ENCODE measurements at places on chromosomes 4 and X.

- DNase-seq, result peak; percentile 31
Observed at GRCh38 chrX:39616098-39616729, 481.5 kb downstream of the BCOR start.

GRCh38 chrX:130539721-130540321 is 138.0 kb downstream of the RBMX2 start:
- DNase-seq, result peak; percentile 13

GRCh38 chr4:48905363-48906015 is 1.1 kb downstream of the OCIAD2 start:
- no peak for DNase-seq

- no peak for DNase-seq
Observed at GRCh38 chrX:132716006-132716405, 227.2 kb upstream of the MBNL3 start.

- no peak for DNase-seq
Observed at GRCh38 chrX:17298564-17298963, 76.4 kb upstream of the NHS start.

DNA sequence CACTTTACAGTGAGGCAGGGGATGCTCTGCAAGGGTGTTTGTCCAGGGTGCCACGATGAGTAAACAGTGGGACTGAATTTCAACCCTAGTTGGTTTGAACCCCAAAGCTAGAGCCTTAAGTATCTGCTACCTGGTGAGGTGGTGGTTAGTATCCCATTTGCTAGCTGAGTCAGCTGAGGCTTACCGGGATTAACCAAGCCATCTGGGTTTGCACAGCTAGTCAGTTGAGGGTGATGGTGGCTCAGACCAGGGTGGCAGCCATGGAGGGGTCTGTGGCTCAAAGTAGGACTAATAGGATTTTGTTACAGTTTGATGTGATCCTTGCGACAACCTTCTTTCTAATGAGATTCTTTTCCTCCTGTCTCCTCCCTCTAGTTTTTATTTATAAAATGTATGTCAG is 1.9 kb downstream of the EVC start:
- no peak for DNase-seq

DNA sequence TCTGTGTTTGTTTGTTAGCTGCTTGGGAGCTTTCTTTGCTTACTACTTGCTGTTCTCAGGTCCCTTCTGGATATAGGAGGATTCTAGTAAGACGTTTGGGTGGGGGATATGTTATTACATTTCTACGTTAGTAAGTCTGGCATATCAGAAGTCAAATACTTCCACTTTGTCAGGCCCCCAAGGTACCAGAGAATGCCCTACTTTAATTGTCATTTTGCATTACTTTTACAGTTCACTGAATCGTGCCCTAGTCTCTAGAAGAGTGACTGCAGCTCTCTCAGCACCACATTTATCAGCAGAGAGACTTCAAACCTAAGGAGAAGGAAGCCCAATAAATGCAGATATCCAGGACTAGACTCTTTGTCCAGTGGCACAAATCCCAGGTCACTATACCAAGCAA is 54.4 kb downstream of the PCDH19 start:
- DNase-seq, result no peak

- DNase-seq, result no peak
Observed at GRCh38 chr4:146336410-146336807, 122.1 kb downstream of the REELD1 start.

GRCh38 chr4:185082561-185082960 is 60.5 kb upstream of the SLC25A4 start:
- DNase-seq, result no peak

- no peak for DNase-seq
Observed at GRCh38 chr4:114027596-114027995, 48.1 kb upstream of the ARSJ start.

DNA sequence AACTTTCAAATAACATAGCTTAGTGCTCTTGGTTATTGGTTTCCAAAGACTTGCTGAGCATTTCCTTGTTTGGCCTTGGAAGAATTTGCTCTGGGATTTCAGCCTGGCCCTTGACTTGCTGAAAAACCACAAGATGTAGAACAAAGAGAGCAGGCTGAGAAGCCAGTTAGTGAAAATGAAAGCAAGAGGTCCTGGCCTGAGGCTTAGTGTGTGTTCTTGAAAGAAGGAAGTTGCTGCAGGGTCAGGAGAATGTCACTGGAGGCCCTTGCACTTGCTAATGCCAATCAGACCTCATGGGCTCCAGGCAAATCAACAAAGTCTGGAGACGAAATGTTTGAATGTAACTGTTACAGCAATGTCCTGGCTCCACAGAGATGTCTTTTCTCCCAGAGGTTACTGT is 79.4 kb downstream of the SYNPO2 start:
- peak; percentile 81 for DNase-seq

DNA sequence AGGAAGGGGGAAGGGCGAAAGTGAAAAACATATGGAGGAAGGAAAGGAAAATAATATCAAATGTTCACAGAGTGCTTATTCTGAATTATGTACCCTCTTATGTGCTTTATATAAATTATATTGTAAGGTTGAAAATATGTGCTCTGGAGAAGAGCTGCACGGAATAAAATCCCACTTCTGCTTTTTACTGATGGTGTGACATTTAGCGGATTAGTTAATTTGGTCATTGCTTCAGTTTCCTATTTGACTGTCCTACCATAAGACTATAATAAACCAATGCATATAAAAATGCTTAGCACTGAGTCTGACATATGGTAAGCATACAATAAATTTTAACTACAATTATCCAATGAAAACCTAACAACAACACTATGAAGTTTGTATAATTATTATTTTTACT is 86.2 kb downstream of the NPFFR2 start:
- no peak for DNase-seq

GRCh38 chr4:101081695-101082369 is 265.5 kb downstream of the PPP3CA start:
- DNase-seq, result no peak

GRCh38 chr4:13922459-13922858 is 294.9 kb upstream of the BOD1L1 start:
- no peak for DNase-seq

DNA sequence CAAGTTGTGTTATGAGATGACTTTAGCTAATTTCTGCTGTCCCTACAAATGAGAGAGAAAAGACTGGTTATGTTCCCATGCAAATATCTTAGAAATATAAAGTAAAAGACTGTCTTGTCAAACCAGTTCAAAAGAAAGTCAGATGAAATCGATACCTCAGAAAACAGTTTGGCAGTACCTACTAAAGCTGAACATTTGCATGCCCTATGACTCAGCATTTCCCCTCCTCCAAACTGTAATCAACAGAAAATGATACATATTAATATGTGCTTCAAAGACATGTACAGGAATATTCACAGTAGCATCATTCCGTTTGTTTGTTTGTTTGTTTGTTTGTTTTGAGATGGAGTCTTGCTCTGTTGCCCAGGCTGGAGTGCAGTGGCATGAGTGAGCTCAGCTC is 90.3 kb downstream of the ARX start:
- DNase-seq, result no peak

DNA sequence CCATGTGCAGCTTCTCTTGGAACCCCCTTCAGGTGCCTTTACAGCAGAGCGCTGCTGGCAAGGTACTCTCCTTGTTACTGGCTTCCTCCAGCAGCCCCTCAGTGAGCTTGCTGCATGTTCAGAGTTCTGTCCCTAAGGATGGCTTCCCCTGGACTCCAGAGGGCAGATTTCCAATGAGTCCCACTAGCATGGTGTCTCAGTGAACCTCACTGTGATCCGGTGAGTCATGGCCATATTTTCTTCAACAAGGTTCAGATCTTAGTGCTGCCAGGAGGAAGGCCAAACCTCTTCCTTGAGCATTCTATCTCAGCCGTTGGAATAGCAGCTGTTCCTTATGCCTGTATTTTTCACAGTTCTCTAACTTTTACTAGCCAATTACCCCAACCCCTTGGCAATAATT is 98.8 kb downstream of the CASK start:
- DNase-seq, result no peak

GRCh38 chr4:52728691-52729240 is 22.5 kb downstream of the ERVMER34-1 start:
- no peak for DNase-seq

DNA sequence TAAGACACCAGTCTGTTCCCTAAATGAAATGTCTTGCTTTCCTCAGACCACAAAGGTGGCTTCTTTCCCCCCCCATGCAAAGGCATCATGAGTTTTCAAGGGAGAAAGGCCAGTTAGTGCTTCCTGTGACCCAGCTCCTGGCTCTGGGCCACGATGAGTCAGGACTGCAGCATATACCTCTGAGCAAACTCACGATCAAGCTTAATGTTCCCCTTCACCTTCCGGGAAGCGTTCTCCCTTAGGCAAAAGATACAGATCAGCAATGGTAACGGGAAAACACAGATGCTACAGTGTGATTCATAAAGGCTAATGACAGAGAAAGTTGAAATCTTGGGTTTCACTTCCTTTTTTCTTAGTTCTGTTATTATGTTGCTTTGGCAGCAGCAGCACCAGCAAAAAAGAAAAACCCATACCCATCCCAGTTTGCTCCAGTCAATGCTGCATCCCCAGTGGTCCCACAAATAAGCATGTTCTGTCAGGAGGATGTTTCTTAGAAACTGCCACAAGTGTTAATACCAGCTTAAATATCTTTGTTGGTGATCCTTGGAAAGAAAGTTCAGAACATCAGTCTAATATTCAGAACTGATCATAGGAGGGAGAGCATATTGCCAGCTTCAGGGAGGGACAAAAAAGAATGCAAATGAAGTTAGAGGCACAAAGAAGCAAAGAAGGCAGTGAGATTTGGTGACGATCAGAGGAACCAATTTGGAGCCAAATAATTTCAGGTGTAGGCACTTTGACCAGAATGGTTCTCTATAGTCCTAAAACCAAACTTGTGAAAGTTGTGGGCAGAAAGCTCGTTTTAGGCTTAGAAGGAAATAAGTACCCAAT is 41.2 kb downstream of the LONRF3 start:
- peak; percentile 16 for DNase-seq

GRCh38 chr4:144202081-144202480 is 61.6 kb upstream of the GYPA start:
- DNase-seq, result no peak

GRCh38 chr4:157389741-157390140 is 169.2 kb downstream of the GRIA2 start:
- DNase-seq, result no peak

GRCh38 chr4:138521809-138522208 is 279.7 kb upstream of the SLC7A11 start:
- no peak for DNase-seq

DNA sequence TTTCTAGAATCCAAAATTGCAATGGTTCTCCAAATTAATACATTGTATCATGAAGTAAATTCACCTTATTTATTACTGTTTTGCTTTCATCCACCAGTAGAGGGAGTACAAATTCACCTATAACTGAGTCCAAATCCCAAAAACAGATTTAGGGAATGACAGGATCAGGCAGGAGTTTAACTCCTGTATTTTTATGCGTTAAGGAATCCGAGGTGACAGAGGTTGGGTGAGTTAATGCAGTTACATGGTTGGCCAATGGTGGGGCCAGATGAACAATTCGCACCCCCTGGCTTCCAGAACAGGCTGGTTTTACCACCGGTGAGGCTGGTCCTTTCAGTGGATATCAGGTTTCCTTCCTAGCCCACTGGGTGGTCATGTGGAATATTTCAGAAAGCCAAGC is 82.4 kb downstream of the MTNR1A start:
- no peak for DNase-seq

GRCh38 chr4:73673286-73673685 is 53.0 kb upstream of the RASSF6 start:
- no peak for DNase-seq

- no peak for DNase-seq
Observed at GRCh38 chr4:8722556-8722955, 130.0 kb downstream of the CPZ start.

- no peak for DNase-seq
Observed at GRCh38 chr4:163548481-163549243, 54.2 kb downstream of the TMA16 start.

DNA sequence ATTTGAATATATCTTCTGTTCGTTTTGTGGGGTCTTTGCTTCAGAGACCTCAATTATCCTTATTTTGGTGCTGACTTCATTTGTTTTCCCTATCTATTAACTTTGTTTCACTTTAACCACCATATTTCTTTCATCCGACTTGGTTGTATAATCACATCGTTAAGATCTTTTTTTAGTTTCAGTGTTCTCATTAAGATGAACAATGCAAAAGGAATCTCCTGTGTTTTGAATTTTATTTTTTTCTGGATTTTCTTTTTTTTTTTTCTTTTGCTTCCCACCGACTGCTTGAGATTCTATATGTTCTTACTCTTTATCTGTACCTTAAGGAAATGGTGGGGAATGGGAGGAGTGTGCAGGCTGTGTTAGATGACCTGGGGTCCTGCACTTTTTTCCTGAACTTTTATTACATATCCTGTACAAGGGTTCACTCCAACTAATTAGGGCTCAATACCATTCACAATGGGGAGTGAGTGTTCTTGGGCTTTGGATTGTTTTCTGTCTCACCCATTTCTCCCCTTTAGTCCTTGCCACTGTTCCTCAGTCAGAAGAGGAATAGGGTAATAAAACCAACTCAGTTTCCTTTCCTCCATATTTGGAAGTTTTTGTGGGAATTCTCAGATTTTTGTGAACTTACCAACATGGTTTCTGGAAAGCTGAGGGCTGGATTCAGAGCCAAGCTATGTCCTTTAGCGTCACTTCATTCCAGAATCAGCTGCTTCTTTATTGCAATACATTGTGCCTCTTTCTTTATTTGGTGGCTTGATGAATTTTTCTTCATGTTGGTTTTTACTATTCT is 43.2 kb upstream of the BMPR1B start:
- DNase-seq, result no peak

- no peak for DNase-seq
Observed at GRCh38 chr4:10109995-10110670, 6.5 kb downstream of the WDR1 start.

DNA sequence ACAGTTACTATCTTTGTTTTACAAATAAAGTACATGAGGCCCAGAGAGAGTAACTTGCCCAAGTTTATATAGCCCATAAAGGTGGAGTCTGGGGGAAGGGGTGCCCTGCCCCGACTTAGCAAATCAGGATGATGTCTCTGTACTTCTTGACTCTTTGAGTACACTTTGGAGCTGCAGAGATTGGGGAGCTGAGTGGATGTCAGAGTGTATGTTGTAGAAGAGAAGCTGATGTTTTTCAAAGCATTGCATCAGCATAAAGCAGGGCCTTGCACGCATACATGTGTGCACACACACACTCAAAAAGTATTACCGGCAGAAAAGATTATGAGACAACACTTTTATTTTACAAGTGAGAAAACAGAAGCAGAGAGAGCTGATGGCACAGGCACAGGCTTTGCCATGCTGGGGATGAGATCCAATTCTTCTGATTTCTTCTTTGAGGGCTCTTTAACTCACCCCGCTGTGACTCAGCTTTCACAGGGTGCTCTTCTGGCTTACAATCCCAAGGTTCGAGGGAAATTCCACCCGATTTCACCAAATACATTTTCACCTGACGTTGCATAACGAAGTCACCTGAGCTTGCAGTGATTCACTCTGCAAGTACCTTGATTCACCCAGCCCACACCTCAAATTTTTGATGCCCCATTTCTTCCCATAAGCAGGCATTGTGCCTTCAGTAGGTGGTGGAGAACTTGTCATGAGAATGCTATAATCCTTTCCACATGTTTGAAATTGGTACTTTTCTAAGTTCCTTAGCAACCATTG is 292.8 kb upstream of the BOD1L1 start:
- DNase-seq, result no peak

GRCh38 chr4:187357045-187357643 is 633.5 kb upstream of the FAT1 start:
- no peak for DNase-seq
